EH (cell line): ENCODE measurements at places on chromosomes 4 and X.
A peak's percentile ranks its signal among the peaks of the same experiment; 100 is the strongest.

GRCh38 chrX:131397891-131398290, 108.8 kb upstream of the IGSF1 start:
- DNase-seq, result no peak

- DNase-seq, result peak; percentile 39
Measured at GRCh38 chrX:12685541-12685940, 105.7 kb upstream of the PRPS2 start.

DNA sequence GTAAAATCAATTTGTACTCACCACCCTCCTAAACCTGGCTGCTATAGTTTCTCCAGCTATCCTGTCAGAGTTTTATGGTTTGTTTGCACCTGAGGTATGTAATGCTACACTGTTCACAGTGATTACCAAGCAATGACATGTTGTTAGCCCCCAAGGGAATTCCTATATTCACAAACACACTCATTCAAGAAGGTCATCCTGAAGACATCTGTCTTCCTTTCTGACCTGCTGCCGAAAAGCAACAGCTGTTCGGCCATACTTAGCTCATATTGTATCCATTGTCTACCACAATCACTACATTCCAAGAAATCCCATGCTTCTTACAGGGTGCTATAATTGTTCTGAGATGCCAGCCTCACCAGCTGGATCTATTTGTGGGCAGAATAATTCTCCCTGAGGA, 160.1 kb upstream of the GYPA start:
- no peak for DNase-seq

GRCh38 chr4:182235021-182235795, 8.0 kb upstream of the TENM3 start:
- peak; percentile 80 for DNase-seq

- peak; percentile 70 for DNase-seq
Measured at GRCh38 chr4:88106205-88106604, 52.2 kb downstream of the ABCG2 start.

DNA sequence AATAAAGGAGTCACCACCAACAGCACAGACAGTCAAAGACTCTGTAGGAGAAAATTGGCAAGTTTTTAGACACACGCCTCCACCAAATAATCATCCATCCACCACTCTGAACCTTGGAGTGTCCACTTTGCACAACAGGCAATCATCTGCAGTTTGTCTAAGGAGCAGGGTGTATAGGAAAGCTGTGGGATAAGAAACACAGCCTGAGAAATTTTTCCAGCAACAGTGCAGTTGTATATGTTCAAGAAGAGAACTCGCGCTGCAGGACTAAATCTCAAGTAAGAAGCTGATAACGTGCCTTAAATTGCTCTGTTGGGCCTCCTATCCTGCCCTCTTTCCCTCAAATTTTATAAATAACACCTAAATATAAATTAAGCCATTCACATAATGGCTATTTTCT, 136.7 kb upstream of the PPARGC1A start:
- no peak for DNase-seq

DNA sequence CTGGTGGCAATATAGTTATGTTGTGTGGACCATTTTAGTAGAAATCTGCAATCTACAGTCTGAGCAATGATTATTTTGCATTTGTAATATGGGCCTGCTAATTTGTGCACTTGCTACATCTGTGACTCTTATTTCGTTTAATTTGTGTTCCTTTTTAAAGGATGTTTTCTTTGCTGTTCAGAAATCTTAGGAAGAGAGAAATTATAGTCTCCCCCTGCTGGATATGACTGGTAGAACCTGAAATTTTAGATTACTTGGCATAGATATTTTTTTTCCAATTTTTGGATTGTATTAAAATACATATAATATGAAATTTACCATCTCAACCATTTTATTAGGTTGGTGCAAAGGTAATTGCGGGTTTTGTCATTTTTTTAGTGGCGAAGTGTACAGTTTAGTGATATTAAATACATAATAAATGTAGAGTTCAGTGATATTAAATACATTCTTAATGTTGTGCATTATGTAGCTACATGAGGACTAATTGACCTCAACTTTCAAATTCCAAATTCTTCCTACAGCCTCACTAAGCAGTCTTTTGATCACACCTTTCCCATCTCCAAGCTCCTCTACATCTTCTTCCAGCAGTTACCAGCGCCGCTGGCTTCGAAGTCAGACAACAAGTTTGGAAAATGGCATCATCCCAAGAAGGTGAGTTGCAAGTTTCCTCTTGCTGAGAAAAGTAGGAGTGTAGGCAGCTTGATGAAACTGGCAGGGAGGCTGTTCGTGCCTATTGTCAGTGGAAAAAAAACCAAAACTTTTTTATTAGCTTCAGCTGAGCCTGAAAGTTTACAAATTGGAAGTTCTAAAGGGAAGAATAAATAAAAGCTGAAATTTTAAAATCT, 82.2 kb downstream of the FNIP2 start:
- peak; percentile 57 for DNase-seq

GRCh38 chr4:176193938-176194337, 1.4 kb downstream of the SPATA4 start:
- DNase-seq, result peak; percentile 86

- no peak for DNase-seq
Measured at GRCh38 chr4:76322236-76322635, 15.7 kb downstream of the STBD1 start.

DNA sequence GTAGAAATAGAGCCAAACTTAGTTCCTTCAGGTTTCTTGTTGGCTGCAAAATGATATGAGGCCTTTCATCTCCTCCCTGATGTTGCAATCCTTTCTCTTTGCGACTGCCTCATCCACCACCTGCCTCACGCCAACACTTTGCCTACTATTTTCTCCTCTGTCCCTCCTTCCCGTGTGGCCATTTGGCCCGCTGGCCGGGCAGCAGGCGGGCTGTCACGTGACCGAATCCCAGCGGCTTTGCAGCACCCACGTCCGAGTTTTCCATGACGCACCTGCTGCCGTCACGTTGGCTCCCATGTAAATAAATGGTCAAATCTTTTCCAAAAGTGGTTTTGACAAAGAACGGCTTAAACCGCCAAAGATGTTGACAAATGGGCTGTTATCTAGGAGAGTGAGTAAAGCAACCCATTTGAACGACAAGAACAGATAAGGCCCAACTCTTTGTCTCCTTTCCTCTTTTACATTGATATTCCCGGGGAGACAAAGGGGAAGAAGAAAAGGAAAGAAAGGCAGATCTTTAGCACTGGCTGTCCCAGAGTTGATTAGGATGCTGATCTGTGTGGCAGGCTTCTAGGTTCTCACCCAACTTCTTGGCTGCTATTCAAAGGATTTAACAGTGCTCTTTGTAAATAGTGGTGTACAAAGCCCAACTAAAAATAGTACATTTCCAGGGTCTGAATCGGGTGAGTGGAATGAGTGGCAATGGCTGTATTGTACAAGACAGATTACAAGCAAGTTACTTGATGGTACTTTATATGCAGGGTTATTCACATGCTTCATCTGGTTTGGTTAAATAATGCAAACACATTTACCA, 174.2 kb upstream of the JADE1 start:
- DNase-seq, result peak; percentile 34

DNA sequence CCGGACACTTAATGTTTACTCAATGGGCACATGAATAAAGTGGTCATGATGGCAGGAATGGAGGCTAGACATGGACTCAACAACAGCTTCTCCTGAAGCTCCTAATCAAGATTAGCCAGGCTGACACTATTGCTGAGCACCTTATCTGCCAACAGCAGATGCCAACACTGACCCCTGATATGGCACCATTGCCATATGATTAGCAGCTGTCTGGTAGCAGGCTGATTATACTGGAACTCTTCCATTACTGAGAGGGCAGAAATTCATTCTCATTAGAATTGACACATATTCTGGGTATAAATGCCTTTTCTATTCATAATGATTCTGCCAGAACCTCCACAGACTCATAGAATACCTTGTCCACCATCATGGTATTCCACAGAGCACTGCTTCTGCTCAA, 18.4 kb upstream of the AFF1 start:
- no peak for DNase-seq

DNA sequence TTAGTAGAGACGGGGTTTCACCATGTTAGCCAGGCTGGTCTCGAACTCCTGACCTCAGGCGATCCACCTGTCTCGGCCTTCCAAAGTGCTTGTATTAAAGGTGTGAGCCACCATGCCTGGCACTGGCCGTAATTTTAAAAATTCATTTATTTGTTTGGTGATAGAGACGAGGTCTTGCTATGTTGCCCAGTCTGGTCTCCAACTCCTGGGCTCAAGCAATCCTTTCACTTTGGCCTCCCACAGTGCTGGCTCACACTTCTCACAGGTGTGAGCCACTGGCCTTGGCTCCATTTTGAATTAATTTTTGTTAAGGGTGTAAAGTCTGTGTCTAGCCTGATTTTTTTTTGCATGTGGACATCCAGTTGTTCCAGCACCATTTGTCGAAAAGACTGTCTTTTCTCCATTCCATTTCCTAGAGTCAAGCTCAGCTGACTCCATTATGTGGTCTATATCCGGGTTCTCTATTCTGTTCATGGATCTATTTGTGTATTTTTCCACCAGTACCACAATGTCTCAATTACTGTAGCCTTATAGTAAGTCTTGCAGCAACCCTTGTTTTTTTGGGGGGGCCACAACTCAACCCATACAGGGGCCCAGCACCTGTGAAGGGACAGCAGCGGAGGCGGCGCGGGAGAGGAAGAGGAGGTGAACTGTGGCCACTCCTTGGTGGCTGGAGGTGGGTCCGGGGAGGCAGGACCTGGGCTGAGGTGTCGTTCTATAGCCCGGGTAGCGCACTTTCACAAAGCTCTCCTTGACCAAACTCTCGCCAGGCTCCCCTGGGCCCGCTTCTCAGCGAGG, 1.5 kb upstream of the NSD2 start:
- DNase-seq, result no peak

- no peak for DNase-seq
Measured at GRCh38 chrX:45191820-45192409, 8.8 kb downstream of the DIPK2B start.

- DNase-seq, result no peak
Measured at GRCh38 chrX:30965767-30966166, 76.7 kb upstream of the TAB3 start.

DNA sequence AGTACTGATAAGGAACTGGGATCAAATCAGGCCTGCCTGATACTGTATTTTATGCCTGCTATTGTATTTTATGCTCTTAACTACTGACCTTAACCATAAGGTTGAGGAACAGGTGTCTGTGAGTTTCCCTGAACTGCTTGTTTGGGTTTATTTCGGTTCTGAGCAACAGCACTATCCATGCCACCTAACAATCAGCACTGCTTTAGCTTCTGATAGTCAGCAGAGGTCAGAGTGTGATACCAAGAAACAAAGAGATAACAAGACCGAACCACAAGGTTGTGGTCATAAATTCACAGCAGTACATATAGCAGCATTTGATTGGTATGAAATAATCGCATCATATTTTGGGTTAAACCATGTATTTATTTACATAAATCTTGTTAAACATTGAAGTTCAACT, 362.2 kb downstream of the FGF13 start:
- no peak for DNase-seq

- no peak for DNase-seq
Measured at GRCh38 chr4:161767116-161767515, 396.7 kb downstream of the FSTL5 start.

- peak; percentile 6 for DNase-seq
Measured at GRCh38 chr4:176885224-176885623, 92.5 kb upstream of the VEGFC start.

DNA sequence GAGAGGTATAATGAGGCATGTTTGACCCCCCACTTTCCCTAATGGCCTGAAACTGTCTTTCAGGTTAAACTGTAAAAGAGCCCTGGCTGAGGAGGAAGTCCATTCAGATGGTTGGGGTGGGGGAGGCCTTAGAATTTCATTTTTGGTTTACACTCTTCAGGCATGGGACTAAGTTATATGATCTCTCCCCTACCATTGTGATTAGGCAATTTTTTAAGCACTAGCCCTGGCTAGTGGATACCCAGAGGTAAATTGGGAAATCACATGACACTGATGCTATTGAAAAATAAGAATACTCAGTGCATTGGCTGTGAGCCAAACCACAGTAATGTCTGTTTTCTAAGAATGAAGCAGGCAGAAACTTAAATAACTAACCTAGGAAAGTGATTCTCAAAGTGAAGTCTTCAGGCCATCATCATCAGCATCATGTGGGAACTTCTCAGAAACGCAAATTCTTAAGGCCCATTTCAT, 149.7 kb downstream of the RRAGB start:
- peak; percentile 7 for DNase-seq

GRCh38 chr4:179719766-179720450, 2277.7 kb upstream of the AGA start:
- DNase-seq, result no peak

DNA sequence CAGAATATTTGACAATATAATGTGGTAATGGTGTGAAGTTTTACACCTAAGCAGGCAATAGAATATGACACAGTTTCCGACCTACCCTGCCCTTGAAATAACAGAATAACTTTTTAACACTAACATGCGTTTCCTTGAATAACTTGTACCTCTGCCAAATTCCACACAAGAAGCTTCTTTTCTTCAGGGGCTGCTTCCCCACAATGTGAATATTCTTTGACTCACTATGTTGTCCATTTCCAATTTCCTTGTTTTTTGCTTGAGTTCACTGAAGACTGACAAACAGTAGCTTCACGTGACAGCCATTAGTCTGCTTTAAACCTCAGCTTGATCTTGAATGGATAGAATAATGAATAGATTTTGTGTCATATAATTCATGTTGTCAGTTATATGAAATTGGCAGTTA, 14.3 kb downstream of the SHROOM3 start:
- peak; percentile 19 for DNase-seq

- DNase-seq, result peak; percentile 51
Measured at GRCh38 chrX:14676431-14676830, 147.1 kb downstream of the GLRA2 start.

DNA sequence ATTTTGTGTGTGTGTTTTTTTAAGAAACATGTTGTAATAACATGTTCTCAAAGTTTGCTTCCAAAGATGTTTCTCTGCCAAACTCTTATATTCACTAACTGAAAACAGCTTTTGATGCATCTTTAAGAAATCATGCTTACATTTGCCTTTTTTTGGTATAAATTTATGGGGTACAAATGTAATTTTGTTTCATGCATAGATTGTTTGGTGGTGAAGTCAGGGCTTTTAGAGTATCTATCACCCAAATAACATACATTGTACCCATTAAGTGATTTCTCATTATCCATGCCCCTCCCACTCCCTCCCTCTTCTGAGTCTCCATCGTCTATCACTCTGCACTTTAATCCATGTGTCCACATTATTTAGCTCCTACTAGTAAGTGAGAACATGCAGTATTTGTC, 30.8 kb downstream of the SPINK2 start:
- no peak for DNase-seq

- no peak for DNase-seq
Measured at GRCh38 chr4:18444206-18444605, 422.7 kb upstream of the LCORL start.

GRCh38 chr4:65170768-65171514, 499.3 kb downstream of the EPHA5 start:
- DNase-seq, result no peak

- no peak for DNase-seq
Measured at GRCh38 chrX:13759152-13759718, 24.7 kb downstream of the OFD1 start.
